ENCODE measurements at places on chromosomes 11 and 22.

GRCh38 chr11:102385085-102386007 is 38.3 kb downstream of the BIRC2 start:
- DNase-seq = no peak

GRCh38 chr11:98177925-98178324 is 842.8 kb upstream of the CNTN5 start:
- DNase-seq = no peak

- DNase-seq = no peak
Measured at GRCh38 chr22:30115705-30116104, 35.4 kb downstream of the HORMAD2 start.

DNA sequence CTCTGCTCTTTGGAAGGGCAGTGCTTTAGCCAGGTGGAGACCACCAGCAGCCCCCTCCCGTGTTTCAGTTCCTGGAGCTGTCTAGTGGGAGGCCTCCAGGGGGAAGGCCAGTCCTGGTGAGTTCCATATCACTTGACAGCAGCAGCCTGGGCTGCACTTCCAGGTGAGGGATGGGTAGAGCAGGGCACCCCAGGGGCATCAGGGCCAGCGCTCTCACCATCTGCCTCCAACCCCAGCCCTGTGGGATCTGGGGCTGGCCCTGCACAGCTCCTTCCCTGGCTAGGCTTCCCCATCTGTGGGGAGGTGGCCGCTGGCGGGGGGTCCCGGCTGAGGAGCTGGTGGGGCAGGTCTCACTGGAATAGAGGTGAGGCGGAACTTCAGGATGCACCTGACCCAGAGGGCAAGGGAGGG is 60.5 kb downstream of the MORC2 start:
- DNase-seq = no peak

DNA sequence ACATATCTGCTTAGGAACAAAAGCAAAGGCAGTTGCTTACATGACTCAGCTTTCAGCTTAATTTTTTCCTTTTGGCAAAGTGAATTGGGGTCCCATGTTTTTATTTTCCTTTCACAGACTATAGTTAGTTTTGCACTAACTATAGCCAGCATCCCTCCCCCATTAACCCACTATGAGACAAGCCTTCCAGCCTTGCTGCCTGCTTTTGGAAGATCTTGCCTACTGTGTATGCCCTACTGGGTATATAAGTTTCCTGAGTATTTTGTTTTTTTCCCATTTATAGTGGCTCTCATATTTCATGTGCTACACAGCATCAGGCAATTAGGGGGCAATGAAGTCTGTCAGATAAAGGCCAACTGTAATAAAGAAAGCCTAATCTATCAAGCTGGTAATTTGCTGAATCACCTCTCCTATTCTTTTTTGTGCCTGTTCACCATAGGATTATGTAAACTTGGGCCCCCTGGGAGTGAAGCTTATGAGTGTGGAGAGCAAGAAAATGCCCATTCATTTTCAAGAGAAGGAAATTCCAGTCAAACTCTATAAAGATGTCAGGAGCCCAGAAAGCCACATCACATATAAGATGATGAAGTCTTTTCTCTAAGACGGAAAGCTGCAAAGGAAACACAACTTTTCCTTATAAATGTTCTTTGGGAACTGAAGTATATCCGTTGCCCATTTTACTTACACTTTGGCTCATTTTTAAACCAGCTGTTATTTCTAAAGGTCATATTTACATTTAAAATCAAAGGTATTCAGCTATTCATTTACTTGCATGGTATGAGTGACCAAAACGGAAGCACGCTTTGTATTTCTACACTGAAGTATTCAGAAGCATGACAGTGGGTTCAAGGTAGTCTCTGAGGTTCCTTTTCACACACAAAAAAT is 64.0 kb downstream of the CCDC83 start:
- DNase-seq = no peak

DNA sequence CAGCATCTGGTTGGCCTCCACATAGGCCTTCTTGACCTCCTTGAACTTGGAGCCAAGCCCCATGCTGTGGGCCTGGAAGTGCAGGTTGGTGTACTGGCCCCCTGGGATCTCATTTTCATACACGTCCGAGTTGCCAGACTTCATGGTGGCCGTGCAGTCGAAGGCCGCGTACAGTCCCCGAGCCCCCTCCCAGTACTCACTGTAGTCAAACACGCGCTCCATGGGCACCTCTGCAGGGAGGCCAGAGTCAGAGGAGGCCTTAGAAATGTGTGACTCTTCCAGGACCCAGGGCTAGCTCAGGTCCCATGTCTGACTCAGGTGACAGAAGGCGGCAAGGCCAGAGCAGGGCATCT is 6.7 kb upstream of the LRFN4 start:
- no peak for DNase-seq

- no peak for DNase-seq
Measured at GRCh38 chr11:101960231-101960630, 43.9 kb upstream of the ANGPTL5 start.

DNA sequence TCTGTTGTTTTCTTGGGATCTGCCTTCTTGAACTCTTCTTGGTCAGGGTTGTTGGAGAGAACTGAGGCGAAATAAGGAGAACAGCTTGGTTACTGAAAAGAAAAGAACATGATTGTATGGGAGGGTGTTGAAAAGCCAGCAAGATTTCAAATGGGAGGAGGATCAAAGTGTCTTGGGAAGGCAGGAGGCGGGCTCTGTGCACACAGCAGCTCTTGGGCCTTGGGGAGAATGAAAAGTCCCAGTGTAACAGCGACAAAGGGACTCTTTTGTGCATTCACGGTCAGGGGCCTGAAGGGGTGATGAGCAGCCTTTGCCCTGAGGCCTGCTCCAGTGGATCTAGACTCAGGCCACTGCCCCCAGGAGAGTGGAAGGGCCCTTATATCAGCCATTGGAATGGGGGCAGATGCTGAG is 135.4 kb downstream of the ADAMTS15 start:
- DNase-seq = no peak

GRCh38 chr11:5712507-5712906 is 22.9 kb downstream of the TRIM22 start:
- DNase-seq = peak; percentile 5

DNA sequence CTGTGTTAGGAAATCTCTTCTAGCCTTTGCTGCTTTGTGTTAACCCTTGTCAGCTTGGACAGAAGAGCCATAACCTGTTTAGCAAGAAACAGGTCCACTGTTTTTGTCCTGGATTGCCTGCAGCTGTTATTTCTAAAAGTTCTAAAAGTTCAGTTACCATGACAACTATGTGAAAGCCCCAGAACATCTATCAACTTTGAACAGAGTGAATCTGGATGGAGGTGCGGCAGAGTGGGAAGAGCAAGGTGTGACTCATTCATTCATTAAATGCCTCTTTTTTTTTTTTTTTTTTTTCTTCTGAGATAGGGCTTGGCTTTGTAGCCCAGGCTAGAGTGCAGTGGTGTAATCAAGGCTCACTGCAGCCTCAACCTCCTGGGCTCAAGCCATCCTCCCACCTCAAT is 50.5 kb downstream of the RBX1 start:
- peak; percentile 43 for DNase-seq

DNA sequence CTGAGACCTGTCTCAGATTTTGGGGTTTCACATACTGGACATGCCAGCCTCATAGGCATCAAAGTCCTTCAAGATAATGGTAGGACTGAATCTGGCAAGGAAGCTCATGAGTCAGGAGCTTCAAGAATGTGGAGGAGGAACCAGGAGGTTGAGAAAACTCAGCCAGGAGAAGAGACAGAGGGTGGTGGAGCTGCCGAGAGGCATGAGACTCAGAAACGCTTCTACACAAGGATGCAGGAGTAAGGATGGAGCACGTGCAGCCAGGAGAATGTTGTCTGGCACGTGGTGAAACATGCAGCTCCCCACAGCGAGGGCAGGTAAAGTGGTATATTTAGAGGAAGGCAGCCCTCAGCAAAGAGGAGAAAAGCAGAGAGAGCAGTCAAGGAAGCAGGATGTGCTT is 148.7 kb upstream of the ISX start:
- DNase-seq = no peak

GRCh38 chr11:67628710-67629385 is 889 bp downstream of the NUDT8 start:
- DNase-seq = no peak

DNA sequence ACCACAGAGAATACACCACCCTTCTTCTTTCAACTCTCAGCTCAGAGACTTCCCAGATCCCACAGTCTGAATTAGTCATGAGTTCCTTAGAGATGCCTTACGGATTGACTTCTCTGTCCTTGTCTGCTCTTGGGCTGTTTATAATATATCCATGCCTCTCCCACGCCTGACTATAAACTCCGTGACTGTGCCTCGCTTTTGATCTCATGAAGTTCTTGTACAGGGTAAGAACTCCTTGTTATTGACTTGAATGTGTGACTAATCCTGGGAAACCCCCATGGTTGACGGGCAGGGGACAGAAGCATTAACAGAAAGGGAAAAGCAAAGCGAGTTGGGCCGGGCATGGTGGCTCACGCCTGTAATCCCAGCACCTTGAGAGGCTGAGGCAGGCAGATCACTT is 62.4 kb upstream of the POU2AF1 start:
- DNase-seq = peak; percentile 74

GRCh38 chr11:19345848-19346681 is 105.3 kb upstream of the E2F8 start:
- peak; percentile 16 for DNase-seq

- no peak for DNase-seq
Measured at GRCh38 chr11:14347991-14348390, 11.0 kb downstream of the RRAS2 start.

DNA sequence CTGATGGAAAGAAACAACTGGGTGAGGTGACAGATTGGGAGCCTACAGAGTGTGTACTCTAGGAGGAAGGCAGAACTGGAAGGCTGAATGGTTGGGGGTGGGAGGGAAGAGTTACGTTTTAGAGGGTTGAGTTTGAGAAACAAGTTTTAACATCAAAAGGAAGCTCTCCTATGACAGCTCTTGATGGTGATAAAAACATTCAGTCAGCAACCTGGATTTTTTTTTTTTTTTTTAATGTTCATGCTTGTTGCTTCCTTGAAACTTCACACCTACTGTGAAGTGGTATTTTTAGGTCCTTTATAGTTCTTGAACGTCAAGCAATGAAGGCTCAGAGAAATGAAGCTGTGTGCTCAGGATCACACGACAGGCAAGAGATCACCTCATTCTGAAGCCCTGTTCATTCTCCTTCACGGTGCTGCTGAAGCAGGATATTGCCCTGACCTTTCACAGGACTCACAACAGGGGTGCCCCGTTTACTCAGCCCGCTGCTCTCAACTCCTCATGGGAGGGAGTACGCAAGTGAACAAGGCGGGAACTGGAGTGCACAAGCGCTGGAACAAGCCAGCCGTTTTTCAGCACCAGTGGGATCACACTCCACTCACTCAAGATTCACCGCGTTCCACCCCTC is 1.6 kb upstream of the TMEM109 start:
- no peak for DNase-seq

DNA sequence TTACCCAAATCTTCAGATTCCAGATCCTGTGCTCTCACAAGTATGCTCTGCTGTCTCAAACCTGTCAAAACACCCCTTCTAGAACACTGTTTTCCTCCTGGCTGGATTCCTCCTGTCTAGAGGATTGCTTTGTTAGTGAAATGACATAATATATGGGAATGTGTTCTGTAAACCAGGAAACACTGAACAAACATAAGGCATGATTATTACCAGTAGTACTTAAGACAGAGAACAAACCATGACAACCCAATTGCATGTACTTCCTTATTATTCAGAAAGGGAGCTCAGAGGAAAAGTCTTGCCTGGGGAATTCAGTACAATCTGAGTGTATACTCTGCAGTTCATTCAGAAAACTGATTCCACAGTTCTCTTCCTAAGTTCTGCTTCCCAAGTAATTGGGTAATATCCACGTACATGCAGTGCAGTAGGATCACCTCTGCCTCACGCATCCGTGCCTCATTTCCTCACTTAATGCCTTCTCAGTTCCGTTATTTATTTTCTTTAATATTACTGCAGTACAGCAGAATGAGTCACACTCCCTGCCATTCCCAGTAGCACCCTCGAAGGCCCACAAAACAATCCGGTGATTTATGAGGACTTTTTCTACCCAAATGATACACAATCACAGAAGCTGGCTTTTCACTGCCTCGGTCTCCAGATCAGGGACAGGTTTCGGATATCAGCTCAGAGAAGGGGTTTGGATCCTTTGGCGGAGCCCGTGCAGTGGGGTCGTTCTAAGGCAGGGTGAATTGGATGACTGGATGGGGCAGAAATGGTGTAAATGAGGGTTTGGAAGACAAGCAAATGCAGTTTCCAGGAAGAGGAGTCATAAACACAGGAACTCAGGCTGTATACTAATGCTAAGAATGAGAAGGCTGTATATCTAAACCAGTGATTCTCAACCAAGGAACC is 896.9 kb downstream of the KCNA4 start:
- DNase-seq = peak; percentile 86

- no peak for DNase-seq
Measured at GRCh38 chr11:71582309-71582895, at the start of gene KRTAP5-11. KRTAP5-11 (minus strand) TSS chr11:71582875; CDS start chr11:71582837, 38 bp downstream.

- DNase-seq = peak; percentile 89
Measured at GRCh38 chr11:72072348-72072747, 8.0 kb downstream of the NUMA1 start.

DNA sequence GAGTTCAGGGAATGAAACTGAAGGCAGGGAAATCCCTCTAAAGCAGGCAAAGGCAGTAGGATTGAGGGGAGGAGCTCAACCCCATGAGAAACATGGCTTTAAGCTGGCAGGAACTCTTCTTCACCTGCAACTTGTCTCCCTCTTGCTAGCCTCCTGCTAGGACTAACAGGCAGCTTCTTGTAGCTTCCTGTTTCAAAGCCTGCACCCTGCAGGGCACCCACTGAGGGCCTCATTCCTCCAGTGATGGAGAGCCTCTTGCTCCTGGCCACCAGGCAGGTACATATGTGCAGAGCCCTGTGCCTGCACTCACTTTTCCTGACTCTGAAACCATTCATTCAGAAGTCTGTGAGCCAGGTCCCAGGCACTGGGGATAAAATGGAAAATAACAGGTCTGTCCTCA is 137.0 kb downstream of the SERGEF start:
- DNase-seq = no peak

- peak; percentile 80 for DNase-seq
Measured at GRCh38 chr22:25368271-25368670, 148.8 kb downstream of the CRYBB2 start.

DNA sequence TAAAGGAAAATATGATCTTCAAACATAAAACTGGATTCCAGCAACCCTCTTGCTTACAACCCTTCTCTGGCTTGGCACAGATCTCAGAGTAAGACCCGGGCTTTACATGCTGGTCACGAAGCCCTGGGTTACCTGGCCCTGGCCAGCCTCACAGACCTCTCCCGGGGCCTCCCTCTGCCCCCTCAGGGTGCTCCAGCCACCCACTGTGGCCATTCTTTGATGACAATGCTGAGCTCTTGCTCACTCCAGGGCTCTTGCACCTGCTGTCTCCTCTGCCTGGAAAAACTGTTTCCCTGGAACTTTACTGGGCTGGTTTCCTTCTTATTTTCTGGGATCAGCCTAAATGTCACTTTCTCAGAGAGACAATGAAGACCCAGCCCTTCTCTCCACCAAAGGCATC is 43.9 kb downstream of the C11orf96 start:
- no peak for DNase-seq

- no peak for DNase-seq
Measured at GRCh38 chr11:62882431-62882749, 1.7 kb downstream of the SLC3A2 start.
